ENCODE measurements at places on chromosomes 12 and 14.

DNA sequence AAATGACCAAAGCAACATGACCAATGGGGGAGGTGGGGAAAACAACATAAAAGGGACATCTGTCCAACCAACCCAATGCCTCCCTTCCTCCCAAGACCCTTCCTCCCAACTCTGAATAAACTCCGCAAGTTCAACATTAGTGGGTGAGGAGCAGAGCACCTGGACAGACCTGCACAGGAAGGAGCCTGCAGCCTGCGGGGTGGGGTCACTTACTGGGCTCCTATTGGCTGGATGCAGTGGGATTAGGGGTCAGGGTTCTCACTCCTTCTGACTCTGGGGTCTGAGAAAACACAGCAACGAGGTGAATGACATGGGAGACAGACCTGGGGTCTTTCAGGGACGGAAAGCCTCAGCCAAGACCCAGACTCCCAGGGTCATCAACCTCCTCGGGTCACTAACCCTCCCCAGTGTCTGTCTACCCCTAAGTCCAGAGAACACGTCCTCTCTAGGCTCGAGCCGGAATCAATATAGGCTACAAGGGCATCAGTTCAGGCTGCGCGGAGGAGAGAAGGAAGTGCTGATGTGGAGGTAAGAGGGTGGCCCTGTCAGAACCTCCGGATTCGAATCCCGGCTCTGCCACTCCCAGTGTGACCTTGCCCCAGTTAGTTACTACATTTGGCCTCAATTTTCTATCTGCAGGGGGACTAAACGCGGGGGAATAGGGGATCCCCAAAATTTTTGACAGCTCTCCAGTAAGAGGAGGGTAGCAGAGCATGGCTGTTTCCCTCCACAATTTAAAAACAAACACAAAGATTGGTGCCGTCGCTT lies 860 bp downstream of the NDRG2 start:
- no peak for DNase-seq

- no peak for DNase-seq
Measured at GRCh38 chr14:78278464-78279250, 108.5 kb downstream of the NRXN3 start.

DNA sequence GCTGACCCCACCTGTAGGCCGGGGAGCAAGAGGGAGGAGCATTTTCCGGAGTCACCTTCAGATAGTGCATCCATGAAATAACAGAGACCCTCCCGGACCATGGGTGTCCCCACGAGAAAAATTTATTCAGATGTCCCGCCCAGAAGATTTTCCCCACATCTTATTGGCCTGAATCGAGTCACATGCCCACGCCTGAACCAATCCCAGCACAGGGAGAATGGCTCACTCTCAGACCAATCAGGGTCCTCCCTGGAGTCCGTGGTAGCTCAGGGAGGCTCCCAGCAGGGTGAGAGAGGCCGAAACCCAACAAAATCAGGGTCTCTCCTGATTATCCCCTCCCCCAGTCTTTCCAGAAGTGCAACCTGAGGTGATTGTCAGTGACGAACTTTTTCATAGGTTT lies 16.4 kb upstream of the NCOR2 start:
- DNase-seq: no peak

- DNase-seq: no peak
Measured at GRCh38 chr12:9902539-9903228, 21.4 kb downstream of the KLRF2 start.

- no peak for DNase-seq
Measured at GRCh38 chr12:101231636-101232035, 21.6 kb upstream of the SLC5A8 start.

DNA sequence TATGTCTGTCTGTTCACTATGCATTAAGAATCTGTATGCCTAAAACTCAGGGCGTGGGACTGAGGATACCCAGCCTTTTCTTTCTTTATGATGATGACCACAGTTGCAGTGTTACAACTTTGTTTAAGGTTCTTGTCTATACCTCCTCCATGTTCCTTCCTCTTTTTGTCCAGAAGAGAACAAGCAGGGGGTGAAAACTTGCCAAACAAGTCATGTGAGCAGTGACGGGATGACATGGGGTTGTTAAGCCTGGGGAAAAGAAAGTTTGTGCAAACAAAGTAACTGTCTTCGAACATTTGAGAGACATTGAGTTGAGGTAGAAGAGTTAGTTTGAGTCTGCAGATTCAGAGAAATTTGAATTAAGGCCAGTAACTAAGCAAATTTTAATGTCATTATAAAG lies 505.5 kb downstream of the NPAS3 start:
- no peak for DNase-seq

DNA sequence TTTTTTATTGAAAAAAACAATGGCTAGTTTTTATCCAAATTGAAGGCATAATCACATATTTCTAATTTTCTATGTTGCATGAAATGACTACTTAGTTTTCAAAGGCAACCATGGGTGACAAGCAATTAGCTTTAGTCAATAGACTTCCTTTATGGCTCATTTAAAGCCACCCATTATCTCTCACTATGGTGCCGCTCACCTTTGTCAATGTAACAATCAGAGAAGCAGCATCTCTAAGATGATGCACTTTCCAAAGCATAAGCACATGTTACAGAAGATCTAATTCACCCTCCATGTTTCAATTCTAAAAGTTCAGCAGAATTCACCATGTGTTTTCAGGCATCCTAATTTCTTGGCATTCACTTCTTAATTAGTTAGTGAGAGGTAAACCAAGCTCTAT lies 166.6 kb upstream of the RPL10L start:
- DNase-seq: no peak

DNA sequence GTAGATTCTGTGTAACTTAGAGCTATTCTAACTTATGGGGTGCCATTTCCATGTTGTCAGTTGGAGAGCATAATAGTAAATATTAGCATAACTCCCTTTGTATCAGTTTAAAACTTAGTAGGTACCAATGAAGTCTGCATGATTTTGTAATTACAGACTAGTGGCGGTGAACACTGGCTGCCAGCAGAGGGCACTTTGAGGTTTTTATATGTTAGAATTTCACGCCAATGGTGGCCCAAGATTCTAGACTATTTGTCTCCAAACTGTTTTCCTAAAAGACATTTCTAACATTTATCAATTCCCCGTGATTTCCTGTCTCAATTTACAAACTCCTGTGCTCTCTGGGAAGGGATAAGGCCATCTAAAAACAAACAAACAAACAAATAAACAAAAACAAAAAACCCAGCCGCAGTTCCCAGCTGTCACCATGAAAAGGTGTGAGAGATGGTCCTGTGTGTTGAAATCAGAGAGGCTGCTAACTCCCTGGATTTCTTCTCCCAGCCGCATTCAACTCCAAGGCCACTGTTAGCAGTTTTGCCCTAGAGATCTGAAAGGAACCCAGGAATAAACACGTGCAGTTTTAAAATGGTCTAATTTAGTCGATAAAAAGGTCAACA lies 57.6 kb downstream of the BRMS1L start:
- peak; percentile 1 for DNase-seq

DNA sequence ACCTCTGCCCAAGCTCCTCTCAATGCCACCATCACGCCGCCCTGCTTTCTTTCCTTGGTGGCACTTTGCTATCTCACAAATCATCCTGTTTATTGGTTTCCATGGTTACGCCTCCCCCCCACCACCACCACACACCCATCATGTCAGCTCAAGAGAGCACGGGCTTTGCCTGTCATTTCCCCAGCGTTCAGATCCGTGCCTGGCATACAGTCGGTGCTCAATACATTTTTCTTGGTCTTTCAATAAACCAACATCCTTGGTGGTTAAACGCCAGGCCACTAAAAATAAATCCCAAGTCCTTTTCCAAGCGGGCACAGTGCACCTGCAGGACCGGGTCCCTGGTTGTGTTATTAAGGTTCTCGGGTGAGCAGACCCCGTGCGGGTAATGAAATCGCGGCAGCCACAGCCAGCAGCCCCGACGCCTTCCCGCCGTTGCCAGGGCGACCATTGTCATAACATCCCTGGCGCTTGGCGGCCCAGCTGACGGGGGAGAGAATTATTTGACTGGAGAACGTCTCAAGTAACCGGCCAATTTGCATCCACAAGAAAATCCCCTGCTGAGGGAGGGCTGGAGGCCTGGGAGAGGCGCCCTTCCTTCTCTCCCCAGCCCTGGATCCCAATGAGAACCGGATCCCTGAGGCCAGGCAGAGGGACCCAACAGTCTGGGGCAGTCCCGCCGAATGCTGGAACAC lies 92.9 kb downstream of the KSR2 start:
- peak; percentile 18 for DNase-seq

- DNase-seq: no peak
Measured at GRCh38 chr14:34218881-34219280, 243.2 kb downstream of the SPTSSA start.
